ENCODE measurements at places on chromosomes 12 and 14.

- no peak for DNase-seq
Measured at GRCh38 chr14:90851327-90852036, 35.3 kb upstream of the TTC7B start.

- DNase-seq = no peak
Measured at GRCh38 chr12:10408842-10409241, 715 bp downstream of the KLRC4 start.

- DNase-seq = no peak
Measured at GRCh38 chr14:94244182-94244581, 48.9 kb downstream of the SERPINA10 start.

GRCh38 chr12:115267891-115268290 lies 583.9 kb upstream of the TBX3 start:
- DNase-seq = no peak

GRCh38 chr12:87074781-87075180 lies 818.6 kb upstream of the MGAT4C start:
- no peak for DNase-seq

GRCh38 chr12:115597157-115597712 lies 680.3 kb downstream of the MED13L start:
- peak; percentile 33 for DNase-seq

- peak; percentile 35 for DNase-seq
Measured at GRCh38 chr14:47917344-47917954, 242.0 kb upstream of the MDGA2 start.

DNA sequence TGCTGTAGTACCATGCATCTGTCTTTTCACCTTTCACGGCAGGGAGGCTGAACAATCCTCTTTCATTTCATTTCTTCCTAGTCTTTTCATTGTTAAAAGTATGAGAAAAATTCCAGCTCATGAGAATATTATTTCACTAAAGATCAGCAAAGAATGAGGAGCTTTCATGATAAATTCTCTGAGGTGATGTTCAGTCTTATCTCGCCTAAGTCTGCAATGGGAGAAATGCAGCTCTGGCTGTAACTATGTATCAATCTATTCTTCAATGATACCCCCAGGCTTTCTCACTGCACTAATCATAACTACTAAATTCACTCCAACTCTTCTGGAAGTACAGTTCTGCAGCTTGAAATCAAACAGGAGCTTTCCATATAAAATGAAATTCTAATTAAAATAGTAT lies 15.7 kb downstream of the FOXG1 start:
- DNase-seq = no peak

DNA sequence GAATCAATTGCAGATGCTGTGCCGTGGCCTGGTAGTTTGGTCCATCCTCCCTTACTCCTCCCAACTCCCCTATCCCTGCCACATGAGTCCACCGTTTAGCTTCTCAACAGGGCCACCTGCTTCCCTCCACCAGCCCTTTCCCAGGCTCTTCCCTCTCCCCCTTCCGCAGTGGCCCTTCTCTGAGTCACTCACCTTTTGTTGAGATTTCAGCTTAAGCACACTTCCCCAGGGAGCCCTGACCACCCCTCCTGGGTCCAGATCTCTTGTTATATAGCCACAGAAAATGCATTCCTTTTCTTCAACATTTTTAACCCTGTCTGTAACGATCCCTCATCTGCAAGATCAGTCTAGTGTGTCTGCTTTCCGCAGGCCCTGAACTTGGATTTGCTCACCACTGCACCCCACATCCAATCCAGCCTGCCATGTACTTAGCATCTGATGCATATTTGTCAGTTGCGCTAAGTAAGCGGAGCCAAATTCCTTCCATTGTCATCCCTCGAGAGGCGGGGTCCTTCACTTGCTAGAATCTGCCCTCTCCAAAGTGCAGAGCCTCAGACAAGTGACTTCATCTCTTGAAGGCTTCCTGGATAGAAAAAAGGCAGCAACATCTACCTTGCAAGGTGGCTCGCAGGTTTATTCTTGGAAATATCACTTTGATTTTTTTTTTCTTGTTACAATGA lies 41.1 kb downstream of the TMEM63C start:
- DNase-seq = no peak

DNA sequence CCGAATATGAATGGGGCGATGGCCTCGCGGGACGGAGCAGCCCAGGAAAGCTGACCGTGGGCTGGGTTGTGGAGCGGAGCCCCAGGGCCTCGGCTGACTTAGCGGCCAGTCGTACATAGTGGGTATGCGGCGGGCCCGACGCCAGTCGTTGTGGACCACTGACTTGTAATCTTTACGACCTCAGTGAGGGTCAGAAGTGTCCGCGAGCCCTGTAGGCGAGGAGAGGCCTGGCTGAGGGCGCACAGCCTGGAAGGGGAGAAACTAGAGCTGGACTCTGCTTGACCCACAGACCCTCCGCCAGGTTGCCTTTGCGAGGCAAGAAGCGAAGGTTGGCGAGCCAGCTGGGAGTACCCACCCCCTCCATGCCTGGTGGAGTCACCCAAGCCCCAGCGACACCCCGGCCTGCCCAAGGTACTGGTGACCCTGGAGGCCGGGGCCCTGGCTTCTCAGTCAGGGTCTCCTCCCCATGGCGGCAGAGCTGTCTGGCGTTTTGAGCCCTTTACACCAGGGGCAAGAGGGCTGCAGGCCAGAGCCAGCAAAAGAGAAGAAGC lies 15.6 kb upstream of the DYNC1H1 start:
- DNase-seq = no peak

GRCh38 chr12:47207340-47207717 lies 127.6 kb upstream of the AMIGO2 start:
- no peak for DNase-seq

DNA sequence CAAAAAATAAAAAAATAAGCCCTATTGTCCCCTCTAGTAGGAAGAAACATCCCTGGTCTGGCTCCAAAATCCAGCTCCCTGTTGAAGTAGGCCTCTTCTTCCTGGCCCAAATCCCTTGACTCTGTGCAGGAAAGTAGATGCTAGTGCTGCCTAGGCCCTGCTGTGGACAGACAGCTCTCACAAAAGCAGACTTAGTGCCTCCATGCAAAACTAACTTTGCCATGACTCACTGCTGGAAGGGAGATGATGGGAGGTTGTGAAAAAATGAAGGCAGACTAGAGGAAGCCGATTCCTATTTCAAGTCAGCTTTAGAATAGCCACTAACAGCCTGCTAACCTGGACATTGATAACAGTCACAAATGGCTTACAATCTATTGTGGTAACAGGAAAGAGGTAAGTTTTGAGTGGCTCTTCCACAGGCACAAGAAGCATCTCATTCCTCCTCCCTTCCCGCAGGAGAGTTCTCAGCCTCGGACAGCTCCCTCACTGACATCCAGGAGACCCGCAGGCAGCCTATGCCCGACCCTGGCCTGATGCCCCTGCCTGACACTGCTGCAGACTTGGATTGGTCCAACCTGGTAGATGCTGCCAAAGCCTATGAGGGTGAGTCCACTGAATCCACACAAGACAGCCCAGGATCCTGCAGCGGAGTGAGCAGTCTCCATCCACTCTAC lies 198.9 kb upstream of the RGS6 start:
- DNase-seq = peak; percentile 14

- DNase-seq = no peak
Measured at GRCh38 chr12:96812153-96812552, 94.9 kb upstream of the NEDD1 start.

- peak; percentile 18 for DNase-seq
Measured at GRCh38 chr12:67222302-67222701, 46.9 kb upstream of the CAND1 start.

DNA sequence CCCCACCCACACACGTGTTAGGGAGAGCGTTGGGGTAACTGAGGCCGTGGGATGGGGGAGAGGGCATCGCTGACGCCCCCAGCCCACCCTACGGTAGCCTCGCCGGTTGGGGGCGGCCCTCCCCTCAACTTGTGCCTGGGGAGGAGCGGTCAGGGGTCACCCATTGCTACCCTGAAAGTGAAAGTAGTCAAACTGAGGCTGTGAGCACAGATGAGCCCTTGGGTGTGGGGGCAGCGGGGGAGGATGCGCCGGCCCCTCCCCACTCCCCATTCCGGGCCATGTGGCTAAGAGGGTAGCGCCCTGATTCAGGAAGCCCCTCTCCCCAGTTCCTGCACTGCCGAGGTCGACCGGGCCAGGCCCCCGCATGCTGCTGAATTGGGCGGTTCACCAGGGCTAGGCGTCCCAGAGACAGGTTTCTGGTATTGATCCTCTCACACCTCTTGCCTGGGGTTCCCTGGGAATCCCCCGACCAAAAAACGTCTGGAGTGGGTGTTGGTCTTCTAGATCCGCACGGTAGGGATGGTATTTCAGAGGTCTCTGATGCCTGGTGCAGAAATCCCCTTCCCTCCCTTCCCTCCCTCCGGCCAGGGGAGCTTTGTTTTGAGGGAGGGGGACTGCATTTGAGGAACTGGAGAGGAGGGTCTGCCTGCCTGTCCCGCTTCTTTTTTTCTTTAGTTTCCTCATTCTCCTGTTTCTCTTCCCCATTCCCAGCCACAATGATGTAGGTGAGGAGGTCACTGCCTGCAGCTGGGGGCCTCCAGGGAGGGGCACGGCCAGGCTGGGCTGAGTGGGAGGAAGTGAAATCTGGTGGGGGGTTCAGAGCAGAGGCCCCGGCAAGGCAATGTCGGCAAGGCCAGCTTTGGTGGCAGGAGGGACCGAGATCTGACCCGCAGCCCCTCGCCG lies 1.0 kb downstream of the SH2B3 start:
- DNase-seq = peak; percentile 27

DNA sequence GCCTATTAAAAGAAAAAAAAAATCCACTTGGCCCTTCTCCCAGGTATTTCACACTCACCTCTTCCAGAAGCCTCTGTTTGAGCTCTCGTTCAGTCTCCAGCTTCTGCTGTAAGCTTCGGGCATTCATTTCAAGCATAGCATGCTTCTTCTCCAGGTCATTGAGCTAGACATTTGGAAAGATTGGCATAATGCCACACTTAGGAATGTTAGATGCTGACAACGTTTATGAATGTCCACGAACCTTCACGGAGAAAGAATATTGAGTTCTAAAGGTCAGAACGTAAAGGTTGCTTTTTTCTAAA lies 60.5 kb downstream of the PRKAB1 start:
- no peak for DNase-seq

DNA sequence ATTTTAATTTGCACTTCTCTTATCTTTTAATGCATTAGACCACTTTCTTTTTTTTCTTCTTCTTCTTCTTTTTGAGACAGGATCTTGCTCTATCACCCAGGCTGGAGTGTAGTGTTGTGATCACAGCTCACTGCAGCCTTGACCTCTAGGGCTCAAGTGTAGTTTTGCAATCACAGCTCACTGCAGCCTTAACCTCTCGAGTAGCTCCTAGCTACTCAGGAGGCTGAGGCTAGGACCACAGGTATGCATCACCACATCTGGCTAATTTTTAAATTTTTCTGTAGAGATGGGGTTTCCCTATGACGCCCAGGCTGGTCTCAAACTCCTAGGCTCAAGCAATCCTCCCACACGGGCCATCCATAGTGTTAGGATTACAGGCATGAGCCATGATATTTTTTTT lies 12.7 kb downstream of the TMED8 start:
- DNase-seq = no peak

DNA sequence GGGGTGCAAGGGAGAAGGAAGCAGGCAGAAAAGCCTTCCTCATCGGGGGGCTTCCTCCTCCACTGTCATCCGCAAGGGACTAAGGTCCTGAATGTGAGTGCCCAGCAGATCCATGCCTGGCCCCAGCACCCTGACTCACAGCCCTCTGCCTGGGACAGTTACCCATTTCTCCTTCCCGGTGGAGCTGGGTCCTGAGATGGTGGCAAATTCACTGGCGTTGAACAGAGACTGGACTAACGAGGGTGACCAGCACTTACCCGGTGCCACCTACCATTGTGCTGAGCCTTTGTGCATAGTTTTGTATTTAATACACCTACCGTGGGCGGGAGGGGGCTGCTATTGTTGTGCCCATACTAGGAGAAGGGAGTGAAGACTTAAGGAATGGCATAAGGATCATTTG lies 30.9 kb upstream of the PLEKHG6 start:
- DNase-seq = no peak

- DNase-seq = peak; percentile 99
Measured at GRCh38 chr12:113222730-113223531, 1.7 kb downstream of the TPCN1 start.

GRCh38 chr14:104148433-104149277 lies 10.3 kb downstream of the KIF26A start:
- no peak for DNase-seq

DNA sequence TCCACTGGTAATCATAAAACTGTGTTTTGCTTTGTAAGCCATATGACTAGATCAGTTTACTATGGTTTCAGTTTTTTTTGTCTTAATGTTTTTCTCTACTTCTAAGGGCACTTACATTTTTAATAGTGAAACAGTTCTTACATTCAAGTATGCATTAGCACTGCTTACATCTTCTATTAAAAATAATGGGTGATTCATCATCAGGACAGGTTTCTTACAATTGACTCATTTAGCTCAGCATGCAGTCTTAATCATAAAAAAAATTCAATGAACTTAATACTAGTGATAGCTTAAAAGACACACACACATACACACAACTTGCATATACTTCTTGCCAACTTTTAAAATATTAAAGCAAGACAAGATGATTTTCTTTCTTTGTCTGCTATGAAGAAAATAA lies 845.7 kb upstream of the USP15 start:
- no peak for DNase-seq

GRCh38 chr12:68056300-68056699 lies 67.1 kb downstream of the IFNG-AS1 start:
- DNase-seq = no peak

GRCh38 chr12:104189915-104190555 lies 25.5 kb upstream of the TXNRD1 start:
- DNase-seq = no peak

DNA sequence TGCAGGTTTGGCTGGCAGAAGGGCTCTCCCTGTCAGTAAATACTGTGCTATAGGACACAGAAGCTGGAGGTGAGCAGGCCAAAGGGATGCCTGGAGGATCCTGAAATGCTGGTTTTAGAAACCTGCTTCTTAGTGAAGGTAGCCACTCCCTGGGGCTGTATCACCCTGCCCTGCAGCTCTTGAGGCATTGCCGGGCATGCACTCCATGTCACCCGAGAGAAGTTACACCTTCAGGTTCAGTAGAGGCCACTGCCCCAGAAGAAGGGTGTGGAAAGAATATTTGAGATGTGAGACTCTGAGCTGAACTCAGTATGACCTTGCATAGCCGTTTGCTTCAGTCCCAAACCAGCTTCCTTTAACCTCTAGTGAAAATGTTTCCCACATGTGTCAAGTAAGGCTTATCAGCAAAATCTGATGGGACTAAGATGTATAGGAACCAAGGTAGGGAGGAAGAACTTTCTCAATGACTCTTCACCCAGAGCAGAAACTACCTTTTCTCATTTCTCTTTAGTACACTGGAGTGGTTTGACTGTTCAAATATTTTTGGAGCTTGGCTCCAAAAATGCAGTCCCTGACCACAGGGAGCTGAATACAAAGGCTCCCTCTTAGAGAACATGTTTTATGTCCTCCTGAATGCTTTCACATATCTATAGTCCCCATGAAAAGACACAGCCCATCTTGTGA lies 164.5 kb upstream of the DYRK2 start:
- DNase-seq = no peak

GRCh38 chr12:26633591-26634210 lies 199.3 kb downstream of the ITPR2 start:
- peak; percentile 69 for DNase-seq

- no peak for DNase-seq
Measured at GRCh38 chr12:67939611-67940010, 49.6 kb upstream of the IFNG-AS1 start.

All from fibroblast of villous mesenchyme (primary cell).